Pancreas (tissue), 10 donors: ENCODE measurements at places on chromosomes 3 and 15. TPM values are rescaled to one million over a fixed set of nuclear protein-coding genes. Genes with fewer than 3 reads are reported as not detected.

DNA sequence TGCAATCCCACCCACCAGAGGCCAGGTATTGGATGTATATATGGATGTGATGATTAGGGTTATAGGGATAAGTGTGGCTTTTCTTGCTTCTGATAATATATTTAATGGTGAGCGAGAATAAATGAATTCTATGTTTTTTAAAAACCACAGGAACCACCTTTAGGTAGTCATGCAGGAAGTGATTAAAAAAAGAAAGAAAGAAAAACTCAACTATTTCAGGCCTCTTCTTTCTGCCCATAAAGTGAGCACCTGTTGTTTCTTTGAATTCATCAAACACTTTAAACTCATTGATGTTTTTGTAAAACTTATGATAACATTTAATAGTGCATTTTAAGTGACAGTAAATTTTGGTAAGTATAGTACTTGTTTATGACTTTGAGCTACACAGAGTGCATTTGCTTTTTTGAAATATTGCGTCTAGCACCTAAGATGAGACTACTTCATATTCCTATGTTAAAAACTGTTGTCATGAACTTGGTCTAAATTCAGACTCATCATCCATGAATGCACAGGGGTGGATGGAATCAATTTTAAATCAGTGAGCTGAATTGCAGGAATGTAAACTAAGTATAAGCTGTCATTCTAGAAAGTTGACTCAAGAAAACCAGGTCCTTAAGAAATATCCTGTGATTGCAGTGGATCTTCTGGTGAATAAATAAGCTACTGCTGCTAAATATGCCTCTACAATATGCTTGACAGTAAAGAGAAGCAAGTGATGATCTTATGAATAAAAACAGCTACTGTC is 764.4 kb upstream of the NECTIN3 start:
- DNase-seq = no peak

GRCh38 chr3:32755761-32756160 is 62.0 kb upstream of the TRIM71 start:
- no peak for DNase-seq

GRCh38 chr3:9914559-9915253 is 2.2 kb upstream of the IL17RC start:
- no peak for DNase-seq

DNA sequence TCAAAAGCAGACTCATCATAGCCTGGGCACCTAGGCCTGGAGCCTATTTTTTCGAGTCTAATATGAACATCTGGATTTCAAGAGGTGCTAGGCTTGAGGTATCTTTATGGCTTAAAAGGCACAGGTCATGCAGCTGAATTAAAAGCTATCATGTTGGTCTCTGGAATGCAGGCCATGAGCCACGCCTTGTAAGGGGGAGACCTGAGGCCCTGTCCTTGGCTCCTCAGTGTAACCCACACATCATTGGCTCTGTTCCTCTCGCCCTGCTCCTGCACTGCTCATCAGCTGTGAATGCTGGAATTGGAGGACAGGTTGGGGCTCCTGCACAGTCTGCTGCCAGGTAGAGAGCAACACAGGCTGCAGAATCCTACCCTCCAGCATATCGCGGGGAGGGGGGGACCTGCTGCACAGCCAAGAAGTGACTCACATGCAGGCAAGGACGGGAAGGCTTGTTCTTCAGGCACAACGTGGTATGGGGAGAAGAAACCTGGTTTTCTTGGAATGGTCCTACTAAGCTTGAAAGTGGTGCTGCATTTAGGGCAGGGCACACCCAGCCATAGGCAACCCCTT is 146.0 kb downstream of the CHST2 start:
- DNase-seq = no peak

MESP2 gene
- total RNA-seq = 0.16 TPM
